ENCODE measurements at places on chromosomes 7 and 10.

GRCh38 chr10:86287966-86288579, 78.5 kb downstream of the GRID1 start:
- DNase-seq = no peak

- no peak for DNase-seq
These were observed 23.6 kb downstream of the DAGLB start for GRCh38 chr7:6423942-6424701.

DNA sequence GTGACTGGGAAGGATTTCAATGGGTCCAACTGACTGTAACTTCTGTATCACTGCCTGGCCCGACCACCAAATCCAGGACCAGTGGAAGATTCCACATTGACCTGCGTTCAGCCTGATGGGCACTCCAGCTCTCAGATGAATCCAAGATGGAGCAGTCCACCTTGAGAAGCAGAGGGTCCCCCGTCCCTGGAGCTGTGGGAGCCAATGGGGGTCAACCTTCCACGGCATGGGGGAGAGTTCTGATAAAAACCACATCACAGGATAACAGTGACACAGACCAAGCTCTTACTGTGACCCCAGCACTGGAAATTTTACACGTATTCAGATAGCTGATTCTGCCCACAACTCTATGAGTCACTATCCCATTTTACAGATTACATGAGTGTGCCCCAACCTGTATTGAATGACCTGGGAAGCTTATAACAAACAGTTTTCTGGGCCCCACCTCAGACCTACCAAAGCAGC, 11.2 kb downstream of the ZCCHC24 start:
- DNase-seq = no peak

GRCh38 chr7:137453356-137453755, 109.8 kb upstream of the PTN start:
- no peak for DNase-seq

- no peak for DNase-seq
These were observed 136.0 kb downstream of the COL28A1 start for GRCh38 chr7:7399707-7400106.

DNA sequence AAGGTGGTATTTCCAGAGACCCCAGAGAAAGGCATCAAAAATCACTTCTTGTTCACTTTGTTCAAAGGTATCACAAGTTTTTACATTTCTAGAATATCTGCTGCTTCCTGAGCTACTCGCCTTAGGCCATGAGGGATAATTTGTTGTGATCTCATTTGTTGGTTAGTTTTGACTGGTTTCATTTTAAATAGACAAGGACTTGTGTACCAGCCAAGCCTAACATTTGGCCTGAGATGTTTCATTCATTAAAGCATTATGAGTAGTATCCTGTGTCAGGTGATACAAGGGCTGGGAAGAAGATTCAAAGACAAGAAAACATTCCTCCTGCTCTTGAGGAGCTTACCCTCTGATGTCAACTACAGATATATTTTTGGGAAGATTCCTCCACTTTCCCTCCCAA, 170.3 kb upstream of the FAM171A1 start:
- DNase-seq = no peak

DNA sequence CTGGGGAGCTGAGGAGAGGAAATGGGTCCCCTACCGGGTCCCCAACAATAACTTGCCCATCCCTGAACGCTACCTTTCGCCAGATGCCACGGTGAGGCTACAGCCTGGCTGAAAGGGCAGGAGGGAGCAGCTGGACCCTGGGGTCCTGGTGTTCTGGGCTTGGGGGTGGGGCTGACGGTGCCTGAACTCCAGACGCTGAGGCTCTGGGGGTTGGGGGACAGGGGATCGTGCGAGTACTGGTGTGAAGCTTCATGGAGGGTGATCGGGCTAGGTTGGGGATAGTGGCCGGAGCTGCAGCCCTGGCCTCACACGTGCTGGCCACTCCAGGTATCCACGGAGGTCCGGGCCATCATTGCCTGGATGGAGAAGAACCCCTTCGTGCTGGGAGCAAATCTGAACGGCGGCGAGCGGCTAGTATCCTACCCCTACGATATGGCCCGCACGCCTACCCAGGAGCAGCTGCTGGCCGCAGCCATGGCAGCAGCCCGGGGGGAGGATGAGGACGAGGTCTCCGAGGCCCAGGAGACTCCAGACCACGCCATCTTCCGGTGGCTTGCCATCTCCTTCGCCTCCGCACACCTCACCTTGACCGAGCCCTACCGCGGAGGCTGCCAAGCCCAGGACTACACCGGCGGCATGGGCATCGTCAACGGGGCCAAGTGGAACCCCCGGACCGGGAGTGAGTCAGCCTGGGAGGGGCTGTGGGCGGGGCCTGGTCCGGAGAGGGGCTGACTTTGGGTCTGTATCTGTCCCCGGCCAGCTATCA, 8.3 kb downstream of the AEBP1 start:
- no peak for DNase-seq

DNA sequence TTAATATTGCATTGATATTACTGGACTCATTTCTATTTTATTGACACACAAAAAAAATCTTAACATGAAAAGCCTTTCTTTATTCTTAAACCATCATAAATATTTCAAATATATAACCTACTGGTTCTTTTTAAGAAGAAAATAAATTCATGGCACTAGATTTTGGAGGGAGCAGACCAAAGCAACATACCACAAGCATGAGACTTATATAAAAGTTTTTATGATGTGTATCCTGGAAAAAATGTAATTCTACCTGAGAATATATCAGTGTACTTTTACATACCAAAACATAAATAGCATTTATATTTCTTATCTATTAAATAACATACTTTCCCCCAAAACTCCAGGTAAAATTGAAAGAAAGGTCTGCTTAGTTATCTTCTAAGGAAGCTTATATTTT, 508.2 kb upstream of the SEMA3D start:
- DNase-seq = no peak

GRCh38 chr7:29109358-29109757, 37.0 kb downstream of the CPVL start:
- no peak for DNase-seq

DNA sequence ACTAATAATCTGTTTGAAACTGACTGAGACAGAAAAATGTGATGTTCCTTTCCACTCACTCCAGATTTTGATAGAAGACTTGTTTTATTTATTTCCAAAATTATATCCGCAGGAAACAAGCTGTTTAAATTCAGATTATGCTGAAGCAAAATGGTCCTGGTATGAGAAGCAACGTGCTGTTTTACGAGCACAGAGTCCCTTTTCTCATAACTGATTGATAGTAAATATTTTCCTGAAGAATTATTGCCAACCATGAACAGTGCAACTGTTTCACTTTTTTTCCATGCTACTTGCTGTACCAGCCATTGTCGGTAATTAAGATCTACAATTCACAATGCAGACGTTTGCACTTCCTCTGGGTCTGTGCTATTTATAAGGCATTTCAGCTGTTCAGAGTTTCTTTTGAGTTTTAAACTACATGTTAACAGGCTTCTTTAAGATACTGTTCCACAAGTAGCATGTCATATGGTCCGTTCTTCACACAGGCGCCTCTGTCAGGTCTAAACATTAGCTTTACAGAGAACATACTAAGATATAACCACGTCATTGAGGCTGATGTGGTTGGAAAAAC, 103.8 kb downstream of the POLL start:
- DNase-seq = no peak

DNA sequence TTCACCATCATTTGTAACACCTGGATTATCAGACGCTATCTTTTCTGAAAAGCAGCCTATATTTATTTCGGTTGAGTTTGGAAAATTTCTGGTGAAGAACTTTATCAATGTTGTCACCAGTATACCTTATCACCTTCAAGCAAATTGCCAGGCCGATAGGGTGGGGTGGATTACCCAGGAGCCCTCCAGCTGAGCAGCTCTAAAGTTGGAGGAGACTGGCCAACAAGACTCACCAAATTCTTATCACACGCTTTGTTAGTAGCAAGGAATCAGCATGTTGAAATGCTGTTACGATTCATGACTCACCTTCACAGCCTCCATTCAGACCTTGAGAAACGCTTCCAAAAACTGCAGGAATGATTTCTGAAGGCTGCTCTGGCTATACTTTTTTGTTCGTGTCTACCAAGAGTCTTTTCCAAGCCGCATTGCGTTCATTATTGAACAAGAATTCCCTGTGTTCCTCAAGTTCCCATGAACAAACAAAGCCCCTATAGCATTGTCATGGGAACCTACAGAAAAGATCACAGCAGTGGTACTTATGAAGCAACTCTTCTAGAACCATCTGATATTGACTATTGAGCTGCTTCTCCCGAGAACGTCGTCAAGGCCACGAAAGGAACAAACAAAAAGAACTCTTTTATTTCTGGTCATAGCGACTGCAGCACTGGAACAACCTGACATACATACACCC, 291.4 kb downstream of the SFMBT2 start:
- DNase-seq = no peak

DNA sequence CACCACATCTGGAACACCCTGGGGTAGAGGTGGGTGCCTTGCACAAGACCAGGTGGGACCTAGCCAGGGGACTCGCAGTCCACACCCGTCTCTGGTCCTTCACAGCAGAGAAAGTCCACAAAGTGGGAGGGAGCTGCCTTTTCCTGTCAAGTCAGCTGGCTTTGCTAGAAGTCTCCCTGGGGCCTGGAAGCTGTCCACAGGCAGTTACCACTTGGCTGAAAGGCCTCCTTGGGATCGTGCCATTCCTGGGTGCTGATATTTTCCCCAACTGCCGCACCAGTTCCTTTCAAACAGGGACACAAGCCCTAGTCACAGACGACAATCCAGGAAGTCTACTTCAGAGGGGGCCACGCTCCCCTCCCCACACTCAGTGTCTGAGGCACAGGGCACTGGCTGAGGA, 75.4 kb downstream of the AFAP1L2 start:
- DNase-seq = no peak

DNA sequence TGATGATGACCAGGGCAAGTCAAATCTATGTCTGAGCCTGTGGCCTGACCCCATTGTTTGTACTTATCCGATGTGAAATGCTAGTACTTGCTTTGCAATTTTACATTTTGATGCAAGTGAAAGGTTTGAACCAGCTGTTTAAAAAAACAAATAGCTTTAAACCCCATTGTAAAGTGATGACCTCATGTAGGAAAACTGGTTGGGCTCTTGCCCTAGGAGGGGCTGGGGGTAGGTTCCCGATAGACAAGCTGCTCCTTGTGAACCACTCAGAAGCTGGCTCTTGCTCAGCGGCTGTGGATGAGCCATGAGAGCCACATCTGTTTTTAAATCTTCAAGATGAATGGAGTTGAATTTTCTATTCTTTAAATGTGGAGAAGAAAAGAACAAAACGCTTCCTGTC, 185.3 kb downstream of the WDR11 start:
- no peak for DNase-seq

DNA sequence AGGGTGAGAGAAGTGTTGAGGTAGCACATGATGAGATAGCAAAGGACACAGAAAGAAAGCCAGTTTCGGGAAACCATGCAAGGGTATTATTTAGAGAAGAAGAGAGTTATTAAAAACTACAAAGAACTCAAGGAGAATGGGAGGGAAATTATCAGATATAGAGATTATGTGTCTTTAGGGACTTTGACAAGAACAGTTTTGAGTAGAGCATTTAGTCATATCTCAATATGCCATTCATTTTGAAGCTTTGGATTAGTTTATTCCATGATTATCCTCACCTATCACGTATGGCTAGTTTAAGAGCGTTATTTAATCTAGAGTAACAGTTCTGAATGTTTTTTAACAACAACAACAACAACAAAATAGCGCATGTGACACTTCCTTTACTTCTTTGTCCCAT, 409.4 kb downstream of the EXOC4 start:
- DNase-seq = no peak

GRCh38 chr10:3877211-3878000, 92.4 kb upstream of the KLF6 start:
- DNase-seq = no peak

- DNase-seq = no peak
These were observed 166.4 kb downstream of the C7orf25 start for GRCh38 chr7:42745357-42746059.

DNA sequence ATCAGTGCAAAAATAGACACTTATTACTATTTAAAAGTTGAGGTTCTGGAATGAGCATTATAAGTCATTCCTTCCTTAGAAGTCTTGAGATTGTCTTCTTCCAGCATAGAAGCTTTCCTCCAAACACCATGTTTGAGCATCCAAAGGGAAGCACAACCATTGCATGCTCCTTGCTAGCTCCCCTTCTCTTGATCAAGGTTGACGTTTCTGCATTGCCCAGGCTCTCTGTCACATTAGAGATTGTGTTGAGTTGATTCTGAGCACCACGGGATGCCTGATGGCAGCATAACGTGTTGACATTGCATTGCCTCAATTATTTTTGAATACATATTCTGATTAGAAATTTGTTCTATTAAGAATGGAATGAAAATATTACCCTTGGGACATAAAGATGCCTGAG, 322.2 kb downstream of the CDK14 start:
- no peak for DNase-seq

DNA sequence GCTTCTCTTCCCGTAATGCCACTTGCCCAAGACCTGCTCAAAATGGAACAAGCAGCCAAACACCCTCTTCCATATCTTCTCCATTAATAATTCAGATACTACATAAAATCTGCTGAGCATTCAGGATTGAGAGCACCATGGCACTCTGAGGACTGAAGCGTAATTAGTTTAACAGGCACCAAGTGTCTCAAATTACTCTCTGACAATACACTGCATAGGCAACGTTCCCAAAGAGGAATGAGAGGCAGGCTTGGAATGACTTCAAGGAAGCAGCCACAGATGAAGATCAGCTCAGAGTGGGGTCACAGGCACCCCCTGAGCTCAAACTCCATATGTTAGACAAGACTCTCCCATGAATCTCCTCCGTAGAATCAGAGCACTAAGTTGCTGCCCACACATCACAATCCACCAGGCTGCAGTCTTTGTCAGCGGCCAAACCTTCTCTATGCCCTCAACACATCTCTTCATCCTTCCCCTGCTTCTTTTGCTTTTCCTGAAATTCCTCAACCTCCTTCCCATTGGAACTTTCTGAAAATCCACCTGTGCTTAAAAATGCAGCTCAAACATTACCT, 4.7 kb upstream of the ABLIM1 start:
- DNase-seq = no peak

GRCh38 chr10:67971311-67971710, 86.9 kb downstream of the SIRT1 start:
- no peak for DNase-seq

GRCh38 chr10:22342421-22342820, 2.9 kb upstream of the SPAG6 start:
- no peak for DNase-seq

DNA sequence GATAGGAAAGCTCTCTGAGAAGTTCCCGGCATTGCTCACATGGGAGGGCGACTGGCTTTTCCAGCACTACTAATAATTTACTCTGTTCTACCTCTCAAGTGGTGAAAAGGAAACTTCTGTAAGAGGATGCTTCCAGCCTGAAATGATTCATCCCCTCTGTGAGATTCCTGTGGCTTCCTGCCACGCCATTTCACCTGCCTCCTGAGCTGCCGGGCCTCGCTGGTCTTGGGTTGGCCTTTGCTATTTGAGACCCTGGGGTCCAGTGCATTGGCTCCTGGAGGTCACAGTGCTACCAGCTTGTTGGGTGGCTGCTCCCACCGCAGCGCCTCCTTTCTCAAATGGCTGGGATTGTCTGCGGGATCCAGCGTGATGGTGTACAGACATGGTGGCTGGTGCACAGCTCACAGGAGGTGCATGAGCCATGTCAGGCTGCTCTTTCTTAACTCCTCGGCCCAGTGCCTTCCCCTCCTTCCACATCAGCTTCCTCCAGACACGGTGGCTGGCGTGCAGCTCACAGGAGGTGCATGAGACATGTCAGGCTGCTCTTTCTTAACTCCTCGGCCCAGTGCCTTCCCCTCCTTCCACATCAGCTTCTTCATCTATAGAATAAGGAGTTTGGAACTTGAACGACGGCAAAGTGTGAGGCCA, 42.9 kb upstream of the PCBD1 start:
- DNase-seq = no peak

All from T-helper 9 cell (primary cell).